Myocyte (in vitro differentiated cells): ENCODE measurements at places on chromosomes 12 and 14. TPM values are rescaled to one million over a fixed set of nuclear protein-coding genes. Genes with fewer than 3 reads are reported as not detected.

DNA sequence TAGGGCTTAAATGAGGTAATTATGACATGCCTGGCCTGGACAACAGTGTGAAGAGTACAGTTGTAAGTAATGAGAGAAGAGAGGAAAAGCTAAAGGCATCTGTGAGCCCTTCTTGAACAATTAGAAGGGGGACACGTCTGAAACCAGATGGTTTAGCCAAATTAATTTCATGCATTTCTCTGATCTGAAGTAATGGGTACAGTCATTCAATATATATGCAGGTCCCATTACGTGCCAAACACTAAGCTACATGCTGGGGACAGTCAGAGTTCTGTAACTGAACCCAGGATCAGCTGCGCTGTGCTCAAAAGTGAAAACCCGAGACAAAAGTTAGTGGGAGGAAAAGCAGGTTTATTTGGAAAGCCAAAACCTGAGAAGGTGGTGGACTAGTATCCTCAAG, 207.2 kb upstream of the TMTC1 start:
- no peak for DNase-seq

- no peak for DNase-seq
These were observed 1.9 kb upstream of the SCFD1 start for GRCh38 chr14:30620178-30620577.

GRCh38 chr14:55323910-55324309, 52.7 kb downstream of the FBXO34 start:
- DNase-seq, result no peak

DNA sequence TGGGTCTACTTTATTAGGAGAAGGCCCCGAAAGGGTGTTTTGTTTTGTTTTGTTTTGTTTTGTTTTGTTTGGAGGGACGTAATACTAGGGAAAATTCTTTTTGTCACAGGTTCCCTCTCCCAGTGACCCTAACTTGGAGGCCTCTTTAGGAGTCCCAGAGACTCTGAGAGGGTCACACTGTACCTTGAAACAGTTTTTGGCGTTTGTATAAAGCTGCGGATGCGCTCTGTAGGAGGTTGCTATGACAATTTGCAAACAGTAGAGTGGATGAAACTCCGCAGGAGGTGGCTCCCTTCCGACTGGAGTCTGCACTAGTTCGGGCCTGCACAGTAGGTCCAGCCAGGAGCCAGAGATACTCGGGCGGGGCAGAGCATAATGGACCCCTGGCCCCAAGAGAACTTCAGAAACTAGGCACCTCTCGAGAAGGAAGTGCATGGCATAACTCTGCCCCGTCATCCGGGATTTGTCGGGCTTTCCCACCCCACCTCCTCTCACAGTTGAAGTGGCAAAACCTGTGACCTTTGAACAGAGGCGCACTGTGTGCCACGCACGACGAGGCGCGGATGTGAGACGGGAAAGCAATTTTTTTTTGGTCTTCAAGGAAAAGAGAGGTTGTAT, 1.3 kb upstream of the DYRK2 start:
- no peak for DNase-seq

DNA sequence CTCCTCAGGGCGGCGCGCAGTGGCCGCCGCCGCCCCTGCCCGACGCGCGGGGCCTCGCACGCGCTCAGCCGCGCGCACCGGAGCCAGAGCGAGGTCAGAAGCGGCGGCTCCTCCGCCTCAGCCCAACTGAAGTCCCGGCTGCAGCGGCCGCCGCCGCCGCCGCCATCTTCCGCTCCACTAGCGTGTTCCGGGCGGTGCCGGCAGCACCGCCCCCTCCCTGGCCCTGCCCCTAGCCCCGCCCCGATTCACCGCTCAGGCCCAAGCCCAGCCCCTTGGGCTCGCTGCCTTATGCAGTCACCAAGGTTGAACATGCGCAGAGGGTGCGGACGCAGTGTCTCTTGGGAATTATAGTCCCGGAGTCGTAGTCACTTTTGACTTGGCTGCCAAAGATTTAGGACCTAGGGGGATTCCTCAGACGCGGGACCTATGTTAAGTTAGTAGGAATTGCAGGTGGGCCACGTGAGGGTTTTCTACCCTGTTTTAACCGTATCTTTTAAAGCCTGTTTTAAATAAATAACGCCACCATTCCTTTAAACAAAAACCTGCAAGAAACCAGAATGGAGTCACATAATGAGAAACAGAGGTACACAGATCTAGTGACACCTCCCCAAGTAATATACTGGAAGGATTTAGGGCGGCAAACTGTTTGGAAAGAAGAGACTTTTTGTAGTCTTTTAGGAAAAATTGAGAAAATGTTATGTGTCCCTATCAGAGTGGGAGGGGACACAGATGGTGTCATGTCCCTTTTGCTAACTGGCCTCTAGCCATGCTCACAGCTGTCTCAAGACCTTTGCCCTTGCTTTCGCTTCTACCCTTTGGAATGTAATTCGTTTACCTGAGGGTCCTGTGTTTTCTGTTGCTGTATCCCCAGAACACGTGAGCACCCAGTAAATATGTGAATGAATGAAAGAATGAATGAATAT, at the start of gene PPTC7:
Gene PPTC7, minus strand, starts transcription at position 182 of the 923 bp plus-strand sequence. CDS start 287 bp downstream, outside the sequence.
- DNase-seq, result peak; percentile 99

DNA sequence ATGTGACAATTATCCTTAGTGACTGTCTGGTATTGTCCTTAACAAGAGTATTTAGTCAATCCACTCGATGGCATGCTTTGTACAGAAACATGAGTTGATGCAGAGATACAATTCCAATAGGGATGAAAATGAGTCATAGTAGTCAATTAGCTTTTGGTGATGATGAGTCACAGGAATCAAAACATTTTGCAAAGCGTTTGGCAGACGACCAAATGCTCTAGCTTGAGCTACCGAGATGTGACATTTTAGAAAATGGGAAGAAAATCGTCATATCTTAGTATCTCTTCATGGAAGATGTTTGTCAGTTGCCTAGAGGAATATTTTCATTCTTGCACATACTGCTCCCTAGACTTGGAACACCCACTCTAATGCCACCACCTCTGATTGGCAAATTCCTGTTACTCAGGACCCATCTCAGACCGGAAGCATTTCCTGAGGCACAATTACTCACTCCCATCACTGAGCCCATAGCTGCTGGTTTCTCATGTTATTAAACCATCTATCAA, 95.0 kb downstream of the LMNTD1 start:
- DNase-seq, result peak; percentile 62

GRCh38 chr12:132432721-132433577, 57.0 kb upstream of the FBRSL1 start:
- DNase-seq, result peak; percentile 80

DNA sequence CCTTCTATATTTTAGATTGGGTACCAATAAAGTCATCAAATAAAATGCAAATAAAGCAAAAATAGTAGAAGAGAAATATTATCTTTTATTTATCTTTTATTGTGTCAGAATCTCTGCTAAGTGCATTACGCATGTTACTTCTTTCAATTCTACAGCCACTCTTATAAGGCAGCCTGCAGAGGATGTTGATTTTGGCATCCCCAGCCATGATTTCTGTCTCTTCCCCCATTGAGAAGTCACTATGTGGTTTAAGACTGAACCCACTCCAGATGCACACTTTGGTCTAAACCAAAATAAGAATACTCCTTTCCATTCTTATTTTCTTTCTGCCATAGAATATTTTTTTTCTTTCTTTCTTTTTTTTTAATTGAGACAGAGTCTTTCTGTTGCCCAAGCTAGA, 56.0 kb upstream of the ACSS3 start:
- no peak for DNase-seq

- no peak for DNase-seq
These were observed 10.5 kb upstream of the OAS2 start for GRCh38 chr12:112967858-112968257.

DNA sequence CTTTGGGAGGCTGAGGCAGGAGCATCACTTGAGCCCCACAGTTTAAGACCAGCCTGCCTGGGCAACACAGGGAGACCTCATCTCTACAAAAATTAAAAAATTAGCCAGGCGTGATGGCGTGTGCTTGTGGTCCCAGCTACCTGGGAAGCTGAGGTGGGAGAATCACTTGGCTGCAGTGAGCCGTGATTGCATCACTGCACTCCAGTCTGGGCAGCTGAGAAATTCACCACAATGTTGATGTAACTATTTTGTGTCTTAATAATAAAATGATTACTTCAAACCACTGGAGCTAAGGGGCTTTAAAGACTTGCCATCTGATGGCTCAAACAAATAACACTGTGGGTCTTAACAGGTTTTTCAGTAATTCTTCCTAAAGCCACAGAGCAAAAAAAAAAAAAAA, 10.8 kb downstream of the ERH start:
- no peak for DNase-seq

GRCh38 chr12:27899151-27899661, 73.3 kb downstream of the PTHLH start:
- peak; percentile 86 for DNase-seq

- no peak for DNase-seq
These were observed 151.0 kb downstream of the SRGAP1 start for GRCh38 chr12:63995512-63995911.

GRCh38 chr12:92210071-92210470, 64.4 kb upstream of the BTG1 start:
- DNase-seq, result no peak

GRCh38 chr12:123681605-123682004, 10.7 kb downstream of the TCTN2 start:
- no peak for DNase-seq

DNA sequence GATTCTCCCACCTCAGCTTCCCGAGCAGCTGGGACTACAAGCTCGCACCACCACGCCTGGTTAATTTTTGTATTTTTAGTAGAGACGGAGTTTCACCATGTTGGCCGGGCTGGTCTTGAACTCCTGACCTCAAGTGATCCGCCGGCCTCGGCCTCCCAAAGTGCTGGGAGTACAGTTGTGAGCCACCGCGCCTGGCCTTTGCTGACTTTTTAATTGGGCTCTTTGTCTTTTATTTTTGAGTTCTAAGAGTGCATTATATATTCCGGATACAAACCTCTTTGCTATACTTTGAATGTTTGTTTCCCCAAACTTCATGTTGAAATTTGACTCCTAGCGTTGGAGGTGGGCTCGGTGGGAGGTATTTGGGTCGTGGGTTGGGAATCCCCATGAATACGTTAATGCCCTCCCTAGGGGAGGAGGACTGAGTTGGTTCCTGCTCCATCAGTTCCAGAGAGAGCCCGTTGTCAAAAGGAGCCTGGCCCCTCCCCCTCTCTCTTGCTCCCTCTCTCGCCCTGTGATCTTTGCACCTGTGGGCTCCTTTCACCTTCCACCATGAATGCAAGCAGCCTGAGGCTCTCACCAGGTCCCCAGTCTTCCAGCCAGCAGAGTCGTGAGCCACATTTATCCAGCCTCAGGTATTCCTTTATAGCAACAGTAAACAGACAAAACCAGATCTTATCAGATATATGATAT, 103.2 kb upstream of the EVL start:
- no peak for DNase-seq

GRCh38 chr12:15794196-15794595, 5.0 kb upstream of the EPS8 start:
- no peak for DNase-seq

GRCh38 chr12:27593266-27593665, 69.3 kb downstream of the PPFIBP1 start:
- no peak for DNase-seq

GRCh38 chr14:94317259-94317658, 5.9 kb downstream of the SERPINA6 start:
- DNase-seq, result no peak

- peak; percentile 57 for DNase-seq
These were observed 43.3 kb upstream of the NT5DC3 start for GRCh38 chr12:103884316-103884715.

GRCh38 chr12:105706321-105706972, 376.0 kb downstream of the C12orf75 start:
- DNase-seq, result peak; percentile 96

GRCh38 chr12:117907108-117907689, 61.6 kb downstream of the KSR2 start:
- DNase-seq, result no peak

DNA sequence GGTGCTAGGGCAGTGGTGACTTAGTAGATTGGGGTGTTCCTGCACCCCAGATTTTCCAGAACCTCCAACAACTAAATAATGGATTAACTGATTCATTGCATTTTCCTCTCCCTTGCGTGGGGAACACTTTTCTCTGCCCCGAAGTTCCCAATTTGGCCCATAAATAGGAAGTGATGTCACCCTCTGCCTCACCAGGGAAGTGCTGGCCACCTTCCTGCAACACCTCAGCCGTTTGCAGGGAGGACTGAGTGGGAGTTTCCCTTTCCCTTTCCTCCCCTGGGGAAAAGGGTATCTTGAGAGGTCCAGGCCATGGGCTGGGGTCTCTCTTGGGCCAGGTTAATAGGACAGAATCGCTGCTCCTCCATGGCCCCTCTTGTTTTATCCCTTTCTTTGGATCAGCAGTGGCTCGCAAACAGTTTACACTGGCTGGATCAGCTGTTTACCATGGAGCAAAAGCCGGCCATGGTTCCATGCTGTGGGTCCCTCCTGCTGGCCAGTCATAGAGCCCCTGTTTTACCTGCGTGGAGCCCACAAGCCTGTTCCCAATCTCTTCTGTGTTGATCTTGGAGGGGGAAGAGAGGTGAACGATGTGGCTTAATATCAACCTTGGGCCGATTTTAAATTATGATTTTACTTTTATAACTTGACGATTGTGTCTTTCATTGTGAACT, 91.6 kb upstream of the VRK1 start:
- DNase-seq, result no peak

- no peak for DNase-seq
These were observed 18.1 kb downstream of the TAMALIN start for GRCh38 chr12:52024845-52025230.

DNA sequence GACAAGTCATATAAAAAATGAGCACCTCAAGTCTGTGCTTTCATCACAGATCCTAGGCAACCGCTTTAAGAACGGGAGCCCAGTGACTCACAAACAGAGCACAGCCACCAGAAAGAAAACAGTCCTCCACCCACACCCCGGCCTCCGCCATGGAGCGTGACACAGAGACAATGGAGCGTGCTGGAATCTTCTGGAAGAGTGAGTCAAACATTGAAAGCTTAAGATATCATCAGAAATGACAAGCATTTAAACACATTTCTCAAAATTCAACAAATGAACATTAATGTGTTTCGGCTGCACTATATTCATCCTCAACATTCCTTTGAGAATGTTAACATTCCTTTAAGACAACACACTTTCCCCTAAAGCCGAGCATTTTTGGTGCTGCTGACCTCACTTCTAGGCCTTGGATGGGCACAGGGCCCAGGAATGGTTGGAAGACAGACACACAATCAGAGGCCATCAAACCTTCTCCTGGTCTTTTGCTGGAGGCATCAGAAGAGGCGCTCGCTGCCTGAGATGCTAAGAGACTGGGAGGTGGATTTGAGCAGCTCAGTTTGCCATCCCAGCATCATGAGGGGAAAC, 23.6 kb upstream of the TMEM132D start:
- DNase-seq, result no peak

HOXC10 gene
- 3.7 and 4.0 TPM in 2 replicates for total RNA-seq

KLRC3 gene
- not detected in 2 replicates for total RNA-seq

KRT6A gene
- total RNA-seq, result not detected in 2 replicates

DNAI7 gene
- 0.19 TPM in 1 of 2 replicates, not detected in the other for total RNA-seq

TMTC1 gene
- 109 and 159 TPM in 2 replicates for total RNA-seq

IL31 gene
- total RNA-seq, result not detected in 2 replicates

ATN1 gene
- 11.3 and 15.2 TPM in 2 replicates for total RNA-seq

GALNT16 gene
- 2.9 and 4.5 TPM in 2 replicates for total RNA-seq

IFNG-AS1 gene
- total RNA-seq, result 1.8 TPM in 1 of 2 replicates, not detected in the other

GLI1 gene
- 0.56 and 0.78 TPM in 2 replicates for total RNA-seq

CPM gene
- 3.0 and 3.2 TPM in 2 replicates for total RNA-seq

ACVRL1 gene
- 0.52 and 0.78 TPM in 2 replicates for total RNA-seq

TEX52 gene
- not detected in 2 replicates for total RNA-seq

FAM161B gene
- 4.4 and 5.5 TPM in 2 replicates for total RNA-seq

LRRC10 gene
- not detected in 2 replicates for total RNA-seq

ST8SIA1 gene
- total RNA-seq, result 1.6 and 5.6 TPM in 2 replicates

SUSD6 gene
- total RNA-seq, result 13.4 and 14.6 TPM in 2 replicates
